Thoracic aorta (tissue), 2 donors: ENCODE measurements at places on chromosomes 6 and 20. TPM values are rescaled to one million over a fixed set of nuclear protein-coding genes. Genes with fewer than 3 reads are reported as not detected.

The MYCT1 gene
- 14.7 TPM for total RNA-seq

The TP53INP2 gene
- 14.4 TPM for total RNA-seq

The ADGRB3 gene
- 2.4 TPM for total RNA-seq

DNA sequence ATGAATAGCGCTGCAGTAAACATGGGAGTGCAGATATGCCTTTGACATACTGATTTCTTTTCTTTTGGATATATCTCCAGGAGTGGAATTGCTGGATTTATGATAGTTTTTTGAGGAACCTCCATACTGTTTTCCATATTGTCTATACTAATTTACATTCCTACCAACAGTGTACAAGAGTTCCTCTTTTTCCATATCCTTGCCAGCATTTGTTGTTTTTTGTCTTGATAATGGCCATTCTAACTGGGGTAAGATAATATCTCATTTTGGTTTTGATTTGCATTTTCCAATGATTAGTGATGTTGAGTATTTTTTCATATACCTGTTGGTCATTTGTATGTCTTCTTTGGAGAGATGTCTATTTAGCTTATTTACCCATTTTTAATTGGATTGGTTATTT, 3.3 kb downstream of the SYCP2L start:
- DNase-seq: no peak

DNA sequence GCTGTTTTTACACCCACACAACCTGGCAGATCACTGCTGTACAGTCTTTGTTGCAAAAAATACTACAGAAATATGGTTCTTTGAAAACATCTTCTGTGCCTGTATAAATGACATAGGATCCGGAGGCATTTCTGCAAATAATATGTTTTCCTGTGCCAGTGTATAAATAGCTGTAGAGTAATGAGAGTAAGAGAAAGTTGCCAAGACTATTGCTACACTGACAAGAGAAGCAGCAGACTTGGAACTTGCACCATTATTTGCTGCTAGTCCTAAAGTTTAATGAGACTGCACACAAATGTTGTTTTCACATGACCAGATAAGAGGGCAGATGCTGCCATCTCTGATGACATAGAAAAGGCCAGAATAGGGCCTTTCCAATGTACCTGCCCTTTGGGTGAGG, 50.0 kb upstream of the DTNBP1 start:
- no peak for DNase-seq

- DNase-seq: no peak
Observed at GRCh38 chr6:134663356-134663755, 286.5 kb downstream of the ALDH8A1 start.

DNA sequence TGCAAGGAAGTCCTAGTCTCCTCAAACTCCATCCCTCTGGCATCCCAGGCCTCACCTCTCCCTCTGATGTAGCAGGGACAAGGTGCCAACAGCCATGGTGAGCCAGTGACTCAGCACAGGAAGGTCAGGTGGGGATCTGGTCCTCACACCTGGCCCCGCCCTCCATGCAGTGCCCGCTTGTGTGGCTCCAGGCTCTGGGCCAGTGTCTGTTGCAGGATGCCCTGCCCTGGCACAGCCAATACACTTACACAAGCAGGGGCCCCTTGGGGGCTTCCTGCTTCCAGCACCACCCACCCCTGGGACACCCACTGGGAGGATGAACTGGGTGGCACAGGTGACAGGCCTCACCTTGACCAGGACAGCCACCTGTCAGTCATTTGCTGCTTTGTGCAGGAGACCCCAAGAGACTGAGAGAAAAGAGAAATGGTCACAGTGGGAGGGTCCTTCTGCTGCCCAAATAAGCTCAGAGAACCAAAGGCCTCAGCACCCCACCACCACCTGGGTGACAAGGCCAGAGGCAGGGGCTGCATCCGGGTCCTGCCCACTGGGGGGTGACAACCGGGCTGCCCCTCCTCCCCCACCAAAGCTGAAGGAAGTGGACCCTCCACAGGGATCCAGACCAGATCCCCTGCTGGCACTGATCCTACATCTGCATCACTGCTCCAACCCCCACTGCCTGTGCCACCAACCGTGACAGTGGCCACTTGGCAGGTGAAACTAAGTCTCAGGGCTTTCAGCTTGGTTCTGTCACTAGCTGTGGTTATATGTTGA, 658.8 kb upstream of the DEFB115 start:
- no peak for DNase-seq

DNA sequence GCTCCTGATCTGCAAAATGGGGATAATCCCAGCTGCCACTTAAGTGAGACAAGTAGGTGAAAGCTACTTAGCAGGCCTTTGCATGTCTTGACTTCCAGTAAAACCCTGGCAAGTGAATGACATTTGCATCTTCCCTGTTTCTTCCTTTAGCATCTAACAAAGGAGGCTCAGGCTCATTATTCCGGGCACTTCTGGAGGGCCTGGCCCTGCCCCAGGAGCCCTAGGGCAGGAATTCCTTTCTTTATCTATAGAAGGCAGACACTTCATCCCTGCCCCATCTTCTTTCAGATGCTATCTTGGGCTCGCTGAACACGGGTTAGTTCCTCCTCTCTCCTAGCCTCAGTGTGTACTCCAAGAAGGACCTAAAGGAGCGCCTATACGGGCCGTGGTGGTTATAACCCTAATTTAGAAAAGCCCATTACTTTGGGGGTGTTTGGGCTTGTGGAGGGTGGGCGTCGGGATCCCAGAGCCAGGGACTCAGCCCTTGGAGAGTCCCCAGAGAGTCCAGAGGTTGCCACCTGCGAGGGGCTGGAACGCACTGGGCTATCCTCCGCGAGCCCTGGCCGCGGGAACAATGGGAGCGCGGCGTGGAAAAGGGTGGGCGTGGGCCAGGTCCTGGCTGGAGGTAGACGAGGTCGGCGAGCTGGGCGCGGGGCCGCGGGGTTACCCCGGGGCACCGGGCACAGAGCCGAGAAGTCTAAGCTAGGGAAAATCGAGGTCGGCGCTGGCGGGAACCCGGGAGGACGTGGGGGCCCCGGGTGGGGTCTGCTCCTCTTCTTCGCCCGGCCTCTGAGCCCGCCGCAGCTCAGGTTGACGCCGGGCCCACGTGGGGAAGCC, 62.8 kb upstream of the EPB41L1 start:
- DNase-seq: no peak

DNA sequence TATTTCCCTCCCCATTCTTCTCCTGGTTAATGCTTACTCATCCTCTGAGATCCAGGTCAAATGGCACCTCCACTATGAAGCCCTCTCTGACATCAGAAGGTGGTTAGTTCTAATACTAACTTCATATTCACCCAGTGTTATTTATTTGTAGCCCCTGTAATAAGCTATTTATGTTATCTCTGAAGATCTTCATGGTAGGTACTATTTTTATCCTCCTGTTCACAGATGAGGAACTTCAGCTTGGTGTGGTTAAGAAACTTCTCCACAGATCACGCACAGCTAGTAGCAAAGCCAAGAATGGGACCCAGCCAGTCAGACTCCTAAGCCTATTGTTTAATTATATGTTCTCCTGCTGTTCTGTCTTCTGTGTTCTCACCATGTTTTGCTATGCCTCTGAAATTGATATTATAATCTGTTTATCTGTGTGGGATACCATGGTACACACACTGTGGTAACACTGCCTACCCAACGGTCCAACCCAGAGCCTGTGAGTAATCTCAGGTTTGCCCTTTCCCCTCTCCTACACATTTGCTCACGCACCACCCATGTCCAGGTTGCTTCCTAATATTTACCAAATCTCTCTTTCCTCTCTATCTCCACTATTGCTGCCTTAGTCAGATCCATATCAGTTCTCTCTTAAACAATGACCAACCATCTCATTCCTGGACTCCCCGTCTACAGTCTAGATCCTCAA, 98.4 kb downstream of the IPCEF1 start:
- no peak for DNase-seq

- DNase-seq: peak; percentile 45
Observed at GRCh38 chr6:37168811-37169495, 999 bp upstream of the PIM1 start.

- DNase-seq: no peak
Observed at GRCh38 chr20:62489186-62489931, 13.6 kb upstream of the GATA5 start.

GRCh38 chr20:52438326-52438963, 246.9 kb upstream of the ZFP64 start:
- DNase-seq: no peak
